Sigmoid colon (tissue), 7 donors: ENCODE measurements at places on chromosomes 11 and 22. TPM values are rescaled to one million over a fixed set of nuclear protein-coding genes. Genes with fewer than 3 reads are reported as not detected.

DDTL gene
- 7.3 TPM for polyA plus RNA-seq

OR51B5 gene
- not detected for polyA plus RNA-seq

PPP2R5B gene
- polyA plus RNA-seq = 15.6 TPM

LMF2 gene
- 7.2 TPM for polyA plus RNA-seq

OR52N4 gene
- not detected for polyA plus RNA-seq

IL17REL gene
- not detected for polyA plus RNA-seq

APOC3 gene
- polyA plus RNA-seq = not detected

- peak overlapping the region; percentile 38 for H3K4me3 ChIP-seq
- peak; percentile 96 for DNase-seq
- peaks cover 66% of the 10 kb centered on the region for H3K4me1 ChIP-seq
- H3K27ac ChIP-seq = peak overlapping the region; percentile 86
- no peaks in the 10 kb centered on the region for H3K27me3 ChIP-seq
- H3K36me3 ChIP-seq = peaks cover 33% of the 10 kb centered on the region
Observed at GRCh38 chr11:67277231-67277961, 11.1 kb downstream of the GRK2 start.

DNA sequence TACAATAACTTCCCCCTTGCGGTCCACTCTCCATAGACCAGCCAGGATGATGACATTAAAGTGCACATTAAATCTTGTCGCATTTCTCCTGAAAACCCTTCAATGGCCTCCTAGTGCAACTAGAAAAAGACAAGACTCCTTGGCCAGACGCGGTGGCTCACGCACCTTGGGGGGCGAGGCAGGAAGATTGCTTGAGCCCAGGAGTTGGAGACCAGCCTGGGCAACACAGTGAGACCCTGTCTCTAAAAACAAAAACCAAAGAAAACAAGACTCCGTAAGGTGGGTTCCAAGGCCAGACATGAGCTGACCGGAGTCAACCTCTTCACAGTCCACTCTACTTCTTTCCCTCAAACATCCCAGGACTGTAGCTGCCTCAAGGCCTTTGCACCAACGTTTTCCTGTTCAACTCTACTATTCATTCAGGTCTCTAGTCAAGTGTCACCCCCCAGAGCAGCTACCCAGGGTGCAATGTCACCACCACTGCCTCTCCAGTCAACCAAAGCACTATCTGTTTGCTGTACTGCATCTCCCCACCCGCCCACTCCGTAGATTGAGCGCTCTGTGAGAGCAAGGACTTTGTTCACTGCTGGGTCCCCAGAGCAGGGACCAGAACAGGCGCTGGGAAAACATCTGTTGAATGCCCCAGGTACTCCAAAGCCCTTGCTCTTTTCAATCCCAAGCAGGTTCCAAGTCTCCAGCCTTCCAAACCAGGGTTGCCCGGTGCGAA, 739 bp downstream of the ZMAT5 start:
- H3K36me3 ChIP-seq = peaks cover 17% of the 10 kb centered on the region
- peak overlapping the region; percentile 82 for H3K4me3 ChIP-seq
- H3K27ac ChIP-seq = peak overlapping the region; percentile 88
- no peak for DNase-seq
- no peaks in the 10 kb centered on the region for H3K27me3 ChIP-seq
- peaks cover 28% of the 10 kb centered on the region for H3K4me1 ChIP-seq

GRCh38 chr11:64276653-64277431, 7.6 kb downstream of the BAD start:
- no peak overlapping the region for H3K27ac ChIP-seq
- H3K4me3 ChIP-seq = no peak overlapping the region
- peaks cover 9% of the 10 kb centered on the region for H3K4me1 ChIP-seq
- H3K27me3 ChIP-seq = no peaks in the 10 kb centered on the region

DNA sequence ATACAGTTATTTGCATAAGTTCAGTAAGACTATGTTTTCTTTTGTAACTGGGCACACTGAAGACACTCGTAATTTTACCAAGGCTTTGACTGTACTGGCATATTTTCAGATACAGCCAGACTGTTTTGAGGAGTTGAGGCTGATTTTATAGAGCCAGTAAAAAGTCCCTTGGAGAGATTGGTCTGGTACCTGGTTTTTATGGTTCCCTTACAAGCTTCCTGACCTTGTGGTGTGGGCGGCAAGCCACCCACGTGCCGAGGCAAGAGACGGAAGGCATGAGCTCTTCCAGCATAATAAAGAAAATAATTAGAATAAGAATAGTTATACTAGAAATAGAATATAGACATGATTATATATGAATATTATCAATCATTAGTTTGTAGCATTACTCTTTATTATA, 11.3 kb upstream of the GSTP1 start:
- H3K4me1 ChIP-seq = no peaks in the 10 kb centered on the region
- H3K36me3 ChIP-seq = no peaks in the 10 kb centered on the region
- no peak overlapping the region for H3K4me3 ChIP-seq
- H3K27ac ChIP-seq = no peak overlapping the region

DNA sequence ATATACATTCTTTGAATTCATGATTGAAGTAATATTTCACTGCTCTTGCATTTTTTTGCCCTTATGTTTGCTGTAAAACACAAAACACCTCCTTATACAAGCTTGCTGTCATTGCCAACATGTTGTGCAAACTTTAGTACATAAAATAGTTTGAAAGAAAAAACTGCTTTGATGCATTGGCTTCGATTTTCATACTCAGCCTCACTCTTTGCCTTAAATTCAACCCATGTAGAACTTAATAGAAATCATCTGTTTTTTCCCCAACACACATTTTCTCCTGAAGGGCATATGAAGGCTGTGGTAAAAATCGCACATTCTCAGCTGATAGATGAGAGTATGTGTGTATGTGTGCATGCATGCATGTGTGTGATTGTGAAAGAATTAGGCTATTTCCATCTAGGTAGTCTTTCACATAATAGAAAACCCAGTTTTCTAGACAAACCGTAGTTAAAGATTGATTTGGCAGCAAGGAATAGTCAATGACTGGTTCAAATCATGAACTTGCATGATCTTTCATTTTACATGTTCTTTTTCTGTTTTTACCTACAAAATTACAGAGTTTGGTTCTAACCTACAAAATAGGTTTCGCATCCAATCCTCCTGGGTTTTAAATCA, 72.8 kb upstream of the MTMR2 start:
- no peak for DNase-seq
- peaks cover 23% of the 10 kb centered on the region for H3K4me1 ChIP-seq
- no peak overlapping the region for H3K4me3 ChIP-seq
- H3K27ac ChIP-seq = no peak overlapping the region

DNA sequence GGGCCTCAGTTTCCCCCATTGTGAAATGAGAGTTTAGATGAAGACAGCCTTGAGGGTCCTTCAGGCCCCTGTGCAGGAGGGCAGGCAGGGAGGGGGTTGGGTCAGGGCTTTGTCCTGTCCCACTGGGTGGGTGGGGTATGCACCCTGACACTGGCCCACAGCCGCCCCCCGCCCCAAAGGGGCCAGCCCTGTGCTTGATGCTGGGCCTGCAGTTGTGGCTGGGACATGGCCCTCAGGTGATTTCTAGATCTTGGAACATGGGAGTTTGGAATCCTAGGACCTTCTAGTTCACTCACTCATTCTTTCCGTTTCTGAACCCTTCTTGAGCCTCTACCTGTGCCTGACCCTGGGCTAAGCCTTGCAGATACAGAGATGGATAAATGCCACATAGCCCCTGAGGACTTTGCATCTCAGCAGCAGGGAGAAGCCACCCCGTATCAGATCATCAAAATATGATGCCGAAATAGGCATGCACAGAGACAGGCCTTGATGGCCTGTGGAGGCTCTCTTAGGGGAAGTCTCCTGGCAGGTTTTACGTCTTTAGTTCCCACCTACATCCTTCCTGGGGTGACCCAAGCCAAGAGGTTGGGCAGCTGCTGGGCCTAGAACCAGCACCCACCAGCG, 76.0 kb downstream of the FBLN1 start:
- DNase-seq = no peak
- peaks cover 19% of the 10 kb centered on the region for H3K27me3 ChIP-seq
- H3K36me3 ChIP-seq = peaks cover 5% of the 10 kb centered on the region
- peaks cover 8% of the 10 kb centered on the region for H3K4me1 ChIP-seq
- no peak overlapping the region for H3K27ac ChIP-seq

DNA sequence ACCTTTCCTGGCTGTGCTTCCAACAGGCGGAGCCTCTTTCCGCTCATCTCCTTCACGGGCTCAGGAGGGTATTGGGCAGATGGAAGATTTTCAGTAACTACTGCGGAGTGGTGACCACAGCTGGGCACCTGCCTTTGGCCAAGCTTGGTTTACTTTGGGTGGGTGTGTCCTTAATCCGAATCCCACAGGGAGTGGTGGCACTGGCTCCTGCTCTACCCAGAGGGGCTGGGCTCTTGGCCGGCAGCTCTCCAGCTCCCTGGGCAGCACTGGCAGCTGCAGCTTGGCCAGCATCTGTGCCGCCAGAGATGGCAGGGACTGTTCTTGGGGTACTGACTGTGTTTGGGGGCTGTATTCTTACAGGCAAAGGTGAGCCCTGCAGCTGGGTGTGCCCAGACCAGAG, 29.8 kb downstream of the BID start:
- H3K36me3 ChIP-seq = no peaks in the 10 kb centered on the region
- H3K4me1 ChIP-seq = peaks cover 6% of the 10 kb centered on the region
- no peak overlapping the region for H3K27ac ChIP-seq
- DNase-seq = no peak
- H3K27me3 ChIP-seq = no peaks in the 10 kb centered on the region
- no peak overlapping the region for H3K4me3 ChIP-seq

DNA sequence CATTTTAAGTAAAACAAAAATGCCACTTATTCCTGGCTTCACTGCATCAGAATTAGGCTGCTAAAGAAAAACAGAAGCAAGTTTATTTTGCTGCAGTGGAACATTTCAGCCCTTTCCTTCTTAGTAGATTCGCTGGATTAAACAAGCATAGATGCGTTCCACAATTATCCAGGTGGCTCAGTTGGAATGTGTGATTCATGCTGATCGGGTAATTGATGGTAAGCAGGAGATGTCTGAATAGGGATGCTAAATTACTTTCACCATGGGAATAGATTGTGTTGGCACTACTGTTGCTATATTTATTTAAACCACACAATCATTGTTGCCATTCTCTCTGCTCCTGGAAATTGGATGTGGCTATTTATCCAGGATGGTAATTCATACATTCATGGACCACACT, 440.1 kb upstream of the DDI1 start:
- H3K4me1 ChIP-seq = no peaks in the 10 kb centered on the region
- H3K27ac ChIP-seq = no peak overlapping the region
- H3K27me3 ChIP-seq = no peaks in the 10 kb centered on the region

GRCh38 chr22:48333323-48333763, 1494.3 kb downstream of the BRD1 start:
- no peaks in the 10 kb centered on the region for H3K36me3 ChIP-seq
- no peak overlapping the region for H3K4me3 ChIP-seq
- peaks cover 7% of the 10 kb centered on the region for H3K4me1 ChIP-seq
- no peak overlapping the region for H3K27ac ChIP-seq
- no peaks in the 10 kb centered on the region for H3K27me3 ChIP-seq

DNA sequence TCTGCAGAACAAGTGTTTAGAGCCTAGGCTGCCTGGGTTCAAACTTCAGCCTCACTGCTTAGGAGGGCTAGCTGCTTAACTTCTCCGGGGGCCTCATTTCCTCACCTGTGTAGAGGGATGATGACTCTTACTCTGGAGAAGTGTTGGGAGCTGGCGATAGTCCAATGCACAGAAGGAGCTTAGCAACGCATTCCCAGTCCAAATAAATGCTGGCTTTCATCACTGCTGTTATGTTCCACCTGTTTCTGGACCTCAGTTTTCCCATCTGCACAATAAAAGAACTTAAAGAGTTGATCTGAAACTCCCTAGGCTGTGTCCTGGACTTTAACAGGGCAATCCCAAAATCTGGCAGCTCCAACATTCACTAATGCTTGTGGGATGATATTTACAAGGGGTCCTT, 337.8 kb downstream of the MIAT start:
- no peaks in the 10 kb centered on the region for H3K4me1 ChIP-seq
- peak; percentile 84 for DNase-seq
- no peak overlapping the region for H3K4me3 ChIP-seq
- H3K27me3 ChIP-seq = no peaks in the 10 kb centered on the region

DNA sequence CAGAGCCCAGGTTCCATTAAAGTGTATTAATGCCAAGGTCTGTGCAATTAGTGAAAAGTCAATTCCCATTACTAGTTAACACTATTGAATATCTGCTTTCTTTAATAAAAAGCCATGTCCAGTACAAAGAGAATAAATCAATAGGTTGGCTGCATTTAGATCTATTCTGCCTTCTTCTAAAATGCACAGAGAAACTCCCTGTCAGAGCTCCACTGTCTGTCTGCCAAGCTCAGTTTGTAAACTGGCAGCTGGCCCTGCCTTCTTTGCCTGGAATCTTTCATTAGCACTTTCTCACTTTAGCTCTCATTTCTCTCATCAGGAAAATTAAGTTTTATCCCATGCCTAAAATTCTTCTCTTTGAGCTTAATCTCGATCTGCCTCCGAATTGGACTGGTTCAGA, 35.6 kb downstream of the ARL14EP start:
- no peaks in the 10 kb centered on the region for H3K27me3 ChIP-seq
- DNase-seq = no peak
- H3K27ac ChIP-seq = no peak overlapping the region

GRCh38 chr22:19201869-19202798, 23.6 kb upstream of the SLC25A1 start:
- H3K36me3 ChIP-seq = no peaks in the 10 kb centered on the region
- no peak overlapping the region for H3K4me3 ChIP-seq
- DNase-seq = peak; percentile 67

DNA sequence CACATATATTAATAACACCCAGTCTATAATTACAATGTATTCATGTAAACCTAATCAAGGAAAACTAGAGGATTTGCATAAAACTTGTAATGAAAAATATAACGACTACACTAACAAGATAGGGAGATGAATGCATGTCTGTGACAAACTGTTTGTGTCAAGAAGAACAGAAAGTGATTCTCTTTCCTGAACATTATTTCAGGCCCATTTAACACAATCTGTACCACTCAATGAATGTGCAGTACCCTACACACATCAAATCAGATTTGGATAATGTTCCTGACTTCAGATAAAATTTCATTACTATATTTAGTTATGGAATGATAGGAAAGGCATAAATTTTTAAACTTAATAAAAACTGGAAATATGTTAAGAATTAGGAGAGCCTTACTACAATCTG, 93.1 kb downstream of the CADM1 start:
- H3K4me3 ChIP-seq = no peak overlapping the region
- H3K4me1 ChIP-seq = peaks cover 25% of the 10 kb centered on the region
- DNase-seq = no peak
- no peaks in the 10 kb centered on the region for H3K36me3 ChIP-seq

GRCh38 chr11:122359081-122359571, 243.1 kb upstream of the BLID start:
- no peak overlapping the region for H3K4me3 ChIP-seq
- no peak overlapping the region for H3K27ac ChIP-seq
- DNase-seq = no peak
- no peaks in the 10 kb centered on the region for H3K36me3 ChIP-seq
- no peaks in the 10 kb centered on the region for H3K4me1 ChIP-seq
- H3K27me3 ChIP-seq = no peaks in the 10 kb centered on the region

GRCh38 chr11:78606667-78607066, 32.0 kb upstream of the NARS2 start:
- no peak for DNase-seq
- no peak overlapping the region for H3K27ac ChIP-seq
- no peaks in the 10 kb centered on the region for H3K36me3 ChIP-seq
- no peak overlapping the region for H3K4me3 ChIP-seq
- H3K27me3 ChIP-seq = no peaks in the 10 kb centered on the region
- H3K4me1 ChIP-seq = no peaks in the 10 kb centered on the region
